Right cardiac atrium (tissue), 5 donors: ENCODE measurements at places on chromosomes 12 and 14. TPM values are rescaled to one million over a fixed set of nuclear protein-coding genes. Genes with fewer than 3 reads are reported as not detected.

The TROAP gene
- total RNA-seq = 1.7 TPM

GRCh38 chr14:35959835-35960234 is 133.7 kb downstream of the BRMS1L start:
- DNase-seq = no peak

DNA sequence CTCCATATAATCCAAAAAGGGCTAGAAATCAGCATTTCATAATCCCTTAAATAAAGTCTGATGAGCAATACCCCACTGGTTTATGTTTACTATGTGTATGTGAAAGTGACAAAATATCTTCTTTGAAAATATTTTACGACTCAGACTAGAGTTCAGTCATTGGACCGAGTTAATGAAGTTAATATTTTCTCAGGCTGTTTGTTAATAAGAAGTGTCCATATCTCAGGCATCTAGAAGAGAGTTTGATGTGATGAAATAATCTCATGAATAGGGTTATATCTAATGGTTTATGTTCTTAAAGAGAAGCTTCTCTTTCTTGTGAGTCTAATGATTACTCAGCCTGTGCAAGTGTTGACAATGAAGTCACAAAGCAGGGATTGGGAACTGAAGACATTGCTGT is 51.8 kb downstream of the WIF1 start:
- DNase-seq = no peak

DNA sequence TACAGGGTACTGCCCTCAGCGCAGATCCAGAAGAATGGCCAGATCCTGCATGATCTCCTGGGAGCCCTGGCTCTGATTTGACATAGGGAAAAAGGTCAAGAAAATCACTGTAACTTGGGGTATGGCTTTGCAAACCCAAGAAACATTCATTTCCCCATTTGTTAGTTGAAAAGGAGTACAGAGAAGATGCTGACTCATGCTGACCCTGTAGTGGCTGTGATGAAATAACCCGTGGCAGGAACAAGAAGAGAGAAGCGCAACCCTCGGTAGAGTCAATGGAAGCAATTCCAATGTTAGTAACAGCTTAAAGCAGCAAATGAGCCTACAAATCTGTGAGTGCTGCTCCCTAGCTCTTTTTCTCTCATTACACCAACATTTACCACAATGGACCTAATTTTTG is 281.6 kb upstream of the NPAS3 start:
- peak; percentile 15 for DNase-seq

- no peak for DNase-seq
Observed at GRCh38 chr14:59320763-59321625, 132.5 kb downstream of the DAAM1 start.

GRCh38 chr12:64895526-64895925 is 71.1 kb downstream of the TBC1D30 start:
- no peak for DNase-seq

GRCh38 chr12:50569321-50569720 is 64.5 kb downstream of the DIP2B start:
- no peak for DNase-seq

DNA sequence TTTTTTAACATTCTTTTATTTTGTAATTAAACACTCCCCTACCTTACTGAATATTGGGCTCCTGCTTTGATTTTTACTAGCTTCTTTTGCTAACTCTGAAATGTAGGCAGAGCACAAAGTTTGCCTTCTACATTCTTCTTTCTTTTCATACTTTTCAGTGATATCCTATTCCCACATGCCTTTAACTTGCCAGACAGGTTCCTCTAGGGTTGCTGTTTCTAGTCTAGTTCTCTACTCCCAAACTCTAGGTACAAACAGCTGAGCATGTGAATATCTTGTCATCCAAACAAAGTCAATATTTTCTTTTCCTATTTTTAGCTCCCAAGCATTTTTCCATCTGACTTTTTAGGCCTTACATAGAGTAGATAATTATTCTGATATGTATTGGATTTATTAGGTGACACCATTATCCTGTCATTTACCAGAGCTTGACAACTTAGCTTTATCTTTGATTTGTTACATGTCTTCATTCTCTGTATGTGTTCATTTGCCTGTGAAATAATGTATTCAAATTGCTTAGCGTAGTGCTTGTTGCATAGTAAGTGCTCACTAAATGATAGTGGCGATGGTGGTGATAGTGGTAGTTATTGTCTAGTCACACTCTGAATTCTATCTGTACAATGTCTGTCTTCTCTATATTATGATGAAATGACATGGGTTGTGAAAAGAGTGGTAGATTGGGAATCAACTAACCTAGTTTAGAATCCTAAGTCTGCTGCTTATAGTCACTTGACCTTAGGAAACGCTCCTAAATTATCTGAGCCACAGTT is 73.6 kb upstream of the DNM1L start:
- DNase-seq = no peak

The SRRM4 gene
- total RNA-seq = 0.22 TPM

GRCh38 chr14:29846339-29847055 is 81.2 kb downstream of the PRKD1 start:
- DNase-seq = no peak

- DNase-seq = no peak
Observed at GRCh38 chr14:63344336-63344735, 25.6 kb upstream of the GPHB5 start.

The C12orf54 gene
- total RNA-seq = not detected

The KITLG gene
- 7.3 TPM for total RNA-seq

DNA sequence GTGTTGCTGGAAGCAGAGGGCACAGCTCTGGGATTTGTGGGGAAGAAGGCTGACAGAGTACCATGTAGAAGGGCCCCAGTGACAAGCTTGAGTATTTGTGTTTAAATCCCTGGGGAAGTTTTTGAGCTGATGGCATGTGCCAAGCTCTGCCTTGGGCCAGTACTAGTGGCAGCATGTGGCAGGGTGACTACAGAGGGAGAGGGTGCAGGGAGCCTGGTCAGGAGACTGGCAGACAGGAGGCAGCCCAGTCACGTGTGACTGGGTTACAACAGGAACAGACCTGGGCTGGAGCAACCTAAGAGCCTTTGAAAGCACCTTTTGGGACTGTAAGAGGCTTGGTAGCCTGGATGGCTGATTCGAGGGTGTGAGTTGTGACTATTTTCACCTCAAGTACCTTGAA is 112.1 kb downstream of the TSPAN9 start:
- DNase-seq = no peak

DNA sequence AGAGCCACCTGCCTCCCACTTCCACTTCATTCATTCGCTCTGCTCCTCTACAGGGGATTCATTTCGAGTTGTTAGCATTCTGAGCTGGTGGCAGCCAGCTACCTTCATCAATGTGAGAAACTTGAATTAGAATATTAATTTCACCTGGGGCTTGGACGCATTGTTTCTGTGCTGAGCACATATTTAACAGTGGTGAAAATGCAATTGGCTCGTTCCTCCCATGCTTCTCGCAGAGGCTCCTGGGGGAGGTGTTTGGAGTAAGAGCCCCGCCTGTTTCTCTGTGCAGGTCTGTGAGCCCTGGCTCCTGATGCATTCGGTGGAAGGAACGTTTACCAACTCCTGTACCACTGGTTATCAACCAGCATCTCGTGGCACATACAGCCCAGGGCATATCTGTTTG is 141.5 kb downstream of the AACS start:
- no peak for DNase-seq

- DNase-seq = no peak
Observed at GRCh38 chr14:99872786-99873440, 79.7 kb downstream of the EML1 start.

The SYNDIG1L gene
- total RNA-seq = 0.28 TPM

- DNase-seq = no peak
Observed at GRCh38 chr12:124716208-124717130, 147.2 kb downstream of the SCARB1 start.

DNA sequence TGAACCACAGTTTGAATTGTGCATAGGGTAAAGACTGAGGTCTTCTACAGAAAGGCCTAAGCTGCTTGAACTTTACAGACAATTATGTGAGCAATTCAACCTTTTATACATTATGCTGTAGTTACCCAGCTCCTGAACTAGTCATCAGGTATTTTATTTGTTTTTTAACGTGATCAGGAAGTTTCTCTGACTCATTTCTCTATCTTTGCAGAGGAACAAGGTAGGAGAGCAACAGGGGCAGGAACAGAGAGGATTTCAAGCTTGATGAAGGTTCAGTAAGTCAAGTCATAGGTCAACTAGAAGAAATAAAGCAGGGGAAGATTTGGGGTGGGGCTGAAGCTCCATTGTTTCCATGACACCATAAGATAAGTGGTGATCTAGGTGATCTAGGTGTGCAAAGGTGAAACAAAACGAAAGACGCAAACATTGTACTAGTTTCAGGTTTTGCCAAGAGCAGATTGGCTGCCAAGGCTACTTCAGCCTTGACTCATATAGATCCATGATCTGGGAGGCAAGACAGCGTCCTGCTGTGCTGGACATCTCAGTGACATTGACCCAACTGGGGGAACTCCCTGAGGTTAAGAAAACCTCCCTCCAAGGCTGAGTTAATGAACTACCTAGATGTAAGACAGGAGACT is 198.1 kb downstream of the DAD1 start:
- no peak for DNase-seq

- DNase-seq = no peak
Observed at GRCh38 chr14:64998455-64998931, 11.8 kb downstream of the FNTB start.

DNA sequence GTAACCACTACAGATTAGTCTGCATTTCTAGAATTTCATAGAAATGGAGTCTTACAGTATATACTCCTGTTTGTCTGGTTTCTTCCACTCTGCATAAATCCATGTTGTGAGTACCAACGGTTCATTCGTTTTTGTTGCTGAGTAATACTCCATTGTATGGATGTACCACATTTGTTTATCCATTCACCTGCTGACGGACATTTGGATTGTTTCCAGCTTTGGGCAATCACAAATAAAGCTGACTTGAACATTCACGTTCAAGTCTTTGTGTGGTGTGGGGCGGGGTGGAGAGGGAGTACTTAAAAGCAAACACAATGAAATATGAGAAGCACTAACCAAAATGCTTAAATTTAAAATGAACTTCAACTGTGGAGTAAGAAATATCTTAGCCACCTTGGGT is 7.1 kb downstream of the HECTD4 start:
- no peak for DNase-seq

The EEA1 gene
- 25.6 TPM for total RNA-seq

DNA sequence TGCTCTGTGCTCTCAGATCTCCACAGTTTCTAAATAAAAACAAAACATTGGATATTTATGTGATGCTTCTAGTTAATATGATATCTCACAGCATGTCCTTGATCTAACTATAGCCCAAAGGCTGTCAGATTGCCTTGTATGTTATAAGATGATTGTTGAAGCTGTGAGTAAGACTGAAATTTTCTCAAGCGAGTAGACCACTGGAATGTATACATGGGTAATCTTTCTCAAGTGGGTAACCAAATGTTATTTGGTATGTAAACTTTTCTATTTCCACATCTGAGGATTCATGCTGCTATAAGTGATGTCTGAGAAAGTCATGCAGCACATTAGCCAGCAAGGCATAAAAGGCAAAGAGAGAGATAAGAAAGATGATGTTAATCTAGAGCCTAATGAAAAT is 886.7 kb downstream of the NRXN3 start:
- DNase-seq = no peak

DNA sequence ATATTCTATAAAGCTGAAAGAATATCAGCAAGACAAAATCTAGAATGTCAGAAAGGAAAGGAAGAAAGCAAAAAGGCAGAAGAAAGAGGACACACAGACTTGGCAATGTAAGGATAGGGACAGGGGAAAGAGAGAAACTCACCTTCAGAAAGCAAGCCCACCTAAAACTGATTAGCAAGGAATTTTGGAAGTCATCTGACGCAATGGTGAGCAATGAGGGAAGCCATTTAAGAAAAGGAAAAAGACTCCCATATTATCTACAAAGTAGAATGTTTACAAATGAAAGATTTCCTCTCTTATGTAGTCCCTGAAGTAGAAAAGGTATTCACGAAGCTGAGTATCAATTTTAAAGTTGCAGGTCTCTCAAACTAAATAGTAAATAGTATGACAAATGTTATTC is 35.2 kb upstream of the FOXG1 start:
- no peak for DNase-seq

The DDN gene
- total RNA-seq = 1.2 TPM

DNA sequence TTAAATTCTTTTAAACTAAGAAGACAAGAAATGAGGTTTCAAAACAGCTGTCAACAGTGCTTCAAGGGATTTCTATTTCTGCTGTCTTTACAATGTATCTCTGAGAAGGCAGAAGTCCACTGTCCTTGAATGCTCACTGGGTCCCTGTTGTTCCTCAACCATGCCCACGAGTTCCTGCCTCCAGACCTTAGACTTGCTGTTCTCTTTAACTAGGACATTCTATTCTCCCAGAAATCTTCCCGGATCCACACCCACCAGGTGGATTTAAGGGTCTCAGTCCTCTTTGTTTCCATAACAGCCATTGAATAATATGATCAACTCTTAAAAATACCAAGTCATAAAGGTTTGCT is 6.7 kb upstream of the SLC41A2 start:
- no peak for DNase-seq

DNA sequence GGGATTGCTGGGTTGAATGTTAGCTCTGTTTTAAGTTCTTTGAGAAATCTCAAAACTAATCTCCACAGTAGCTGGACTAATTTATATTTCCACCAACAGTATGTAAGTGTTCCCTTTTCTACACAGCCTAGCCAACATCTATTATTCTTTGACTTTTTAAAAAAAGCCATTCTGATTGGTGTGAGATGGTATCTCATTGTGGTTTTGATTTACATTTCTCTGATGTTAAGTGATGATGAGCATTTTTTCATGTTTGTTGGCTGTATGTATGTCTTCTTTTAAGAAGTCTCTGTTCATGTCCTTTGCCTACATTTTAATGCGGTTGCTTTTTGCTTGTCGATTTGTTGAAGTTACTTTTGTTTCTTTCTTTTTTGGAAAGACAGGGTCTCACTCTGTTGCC is 301.1 kb upstream of the OR4E1 start:
- DNase-seq = no peak

The ACOT6 gene
- not detected for total RNA-seq

GRCh38 chr12:98437806-98438595 is 77.4 kb upstream of the TMPO start:
- no peak for DNase-seq

The CSRP2 gene
- 5.9 TPM for total RNA-seq

The REM2 gene
- total RNA-seq = not detected

The BBOF1 gene
- total RNA-seq = 4.9 TPM

The PMEL gene
- total RNA-seq = 0.86 TPM

- no peak for DNase-seq
Observed at GRCh38 chr12:95215949-95216348, 1.3 kb downstream of the FGD6 start.

GRCh38 chr12:132287391-132288238 is 41.8 kb downstream of the GALNT9 start:
- peak; percentile 53 for DNase-seq

GRCh38 chr14:52026901-52027300 is 37.6 kb downstream of the RTRAF start:
- no peak for DNase-seq

DNA sequence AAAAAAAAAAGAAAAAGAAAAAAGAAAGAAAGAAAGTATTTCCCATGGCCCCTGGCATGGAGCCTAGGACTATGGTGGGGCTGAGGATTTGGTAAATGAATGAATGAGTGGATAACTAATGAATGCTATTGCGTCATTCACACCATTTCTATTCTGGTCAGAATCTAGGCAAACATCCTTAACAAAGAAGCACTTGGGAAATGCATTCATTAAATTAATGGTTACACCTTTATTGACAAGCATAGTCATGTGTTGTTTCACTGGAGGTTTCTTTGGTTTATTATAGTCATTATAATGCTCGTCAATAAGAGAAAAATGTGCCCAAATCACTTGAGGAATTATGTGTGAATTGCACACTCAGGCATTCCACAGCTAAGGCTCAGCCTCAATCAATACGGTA is 13.6 kb upstream of the AQP2 start:
- no peak for DNase-seq

The GUCY2C gene
- not detected for total RNA-seq

GRCh38 chr14:55122440-55122986 is 6.5 kb upstream of the LGALS3 start:
- peak; percentile 89 for DNase-seq
